Vagina (tissue), 2 donors: ENCODE measurements at places on chromosomes 3 and 15. TPM values are rescaled to one million over a fixed set of nuclear protein-coding genes. Genes with fewer than 3 reads are reported as not detected.

DNA sequence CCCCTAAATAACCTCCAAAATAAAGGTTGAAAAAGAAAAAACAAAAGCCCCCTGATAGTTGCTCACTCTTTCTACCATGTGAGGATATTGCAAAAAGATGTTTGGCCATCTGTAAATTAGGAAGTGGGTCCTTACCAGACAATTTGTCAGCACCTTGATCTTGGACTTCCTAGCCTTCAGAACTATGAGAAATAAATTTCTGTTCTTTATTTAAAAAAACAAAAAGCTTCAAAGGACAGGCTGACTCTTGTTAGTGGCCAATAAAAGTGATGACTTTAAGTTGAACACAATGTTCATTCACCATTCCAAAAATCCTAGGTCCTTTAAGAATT, 103.5 kb downstream of the CBLB start:
- no peaks in the 10 kb centered on the region for H3K27me3 ChIP-seq
- DNase-seq: no peak
- no peak overlapping the region for H3K4me3 ChIP-seq
- H3K36me3 ChIP-seq: no peaks in the 10 kb centered on the region

GRCh38 chr3:32321095-32321790, 70.4 kb upstream of the CMTM7 start:
- H3K4me3 ChIP-seq: no peak overlapping the region
- H3K4me1 ChIP-seq: no peaks in the 10 kb centered on the region
- no peak for DNase-seq
- H3K27me3 ChIP-seq: no peaks in the 10 kb centered on the region
- H3K36me3 ChIP-seq: no peaks in the 10 kb centered on the region

GRCh38 chr15:57321485-57321884, 54.8 kb upstream of the CGNL1 start:
- no peak overlapping the region for H3K4me3 ChIP-seq
- no peaks in the 10 kb centered on the region for H3K27me3 ChIP-seq
- H3K4me1 ChIP-seq: peaks cover 8% of the 10 kb centered on the region
- H3K36me3 ChIP-seq: no peaks in the 10 kb centered on the region
- no peak for DNase-seq

DNA sequence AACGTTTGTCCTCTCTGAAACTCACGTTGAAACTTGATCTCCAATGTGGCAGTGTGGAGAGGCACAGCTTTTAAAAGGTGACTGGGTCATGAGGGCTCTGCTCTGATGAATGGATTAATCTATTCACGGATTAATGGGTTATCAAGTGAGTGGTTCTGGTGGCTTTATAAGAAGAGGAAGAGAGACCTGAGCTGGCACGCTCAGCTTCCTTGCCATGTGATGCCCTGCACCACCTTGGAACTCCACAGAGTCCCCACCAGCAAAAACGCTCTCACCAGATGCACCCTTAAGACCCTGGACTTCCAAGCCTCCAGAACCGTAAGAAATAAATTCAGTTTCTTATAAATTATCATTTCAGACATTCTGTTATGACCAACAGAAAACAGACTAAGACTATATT, 2.6 kb downstream of the PPP1R2 start:
- H3K27me3 ChIP-seq: no peaks in the 10 kb centered on the region
- no peak overlapping the region for H3K4me3 ChIP-seq
- peaks cover 56% of the 10 kb centered on the region for H3K4me1 ChIP-seq

GRCh38 chr3:197809356-197810020, 18.4 kb downstream of the LRCH3 start:
- no peaks in the 10 kb centered on the region for H3K36me3 ChIP-seq
- peaks cover 40% of the 10 kb centered on the region for H3K4me1 ChIP-seq
- no peak overlapping the region for H3K4me3 ChIP-seq
- H3K27me3 ChIP-seq: no peaks in the 10 kb centered on the region
- H3K27ac ChIP-seq: peak overlapping the region; percentile 44

- peaks cover 46% of the 10 kb centered on the region for H3K4me1 ChIP-seq
- no peaks in the 10 kb centered on the region for H3K27me3 ChIP-seq
- no peak overlapping the region for H3K4me3 ChIP-seq
- H3K27ac ChIP-seq: peak overlapping the region; percentile 64
- DNase-seq: peak; percentile 94
Observed at GRCh38 chr3:69791106-69791505, 51.8 kb downstream of the MITF start.

Gene COL6A5
- total RNA-seq: not detected

- no peaks in the 10 kb centered on the region for H3K4me1 ChIP-seq
- no peak overlapping the region for H3K4me3 ChIP-seq
- H3K36me3 ChIP-seq: no peaks in the 10 kb centered on the region
- H3K27me3 ChIP-seq: no peaks in the 10 kb centered on the region
- no peak for DNase-seq
Observed at GRCh38 chr3:70885636-70886035, 573.2 kb upstream of the MDFIC2 start.

Gene ATRIP
- 13.8 TPM for total RNA-seq

DNA sequence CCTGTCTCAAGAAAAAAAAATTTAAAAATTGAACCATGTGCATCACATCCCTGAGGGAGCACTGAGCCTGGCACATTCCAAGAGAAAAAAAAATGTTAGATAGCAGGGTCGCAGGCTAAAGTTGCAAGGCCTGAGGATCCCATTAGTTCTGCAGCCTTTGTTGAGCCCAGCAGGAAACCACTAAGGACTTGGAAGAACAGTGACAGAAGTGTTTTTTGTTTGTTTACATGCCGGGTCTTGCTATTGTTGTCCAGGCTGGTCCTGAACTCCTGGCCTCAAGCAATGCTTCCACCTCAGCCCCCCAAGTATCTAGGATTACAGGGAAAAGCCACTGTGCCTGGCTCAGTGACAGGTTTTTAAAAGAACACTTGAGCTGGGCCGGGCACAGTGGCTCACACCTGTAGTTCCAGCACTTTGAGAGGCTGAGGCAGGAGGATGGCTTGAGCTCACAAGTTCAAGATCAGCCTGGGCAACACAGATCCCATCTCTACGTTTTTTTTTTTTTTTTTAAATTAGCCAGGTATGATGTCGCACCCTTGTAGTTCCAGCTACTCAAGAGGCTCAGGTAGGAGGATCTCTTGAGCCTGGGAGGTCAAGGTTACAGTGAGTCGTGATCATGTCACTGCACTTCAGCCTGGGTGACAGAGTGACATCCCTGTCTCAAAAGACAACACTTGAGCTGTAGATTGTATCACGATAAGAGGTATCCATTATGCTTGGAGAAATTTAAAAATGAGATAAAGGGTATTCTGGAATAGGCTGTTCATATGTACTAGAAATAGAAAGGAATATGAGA, 15.2 kb downstream of the CHAC1 start:
- no peak overlapping the region for H3K4me3 ChIP-seq
- DNase-seq: no peak
- no peaks in the 10 kb centered on the region for H3K27me3 ChIP-seq
- H3K36me3 ChIP-seq: no peaks in the 10 kb centered on the region
- peaks cover 25% of the 10 kb centered on the region for H3K4me1 ChIP-seq
- H3K27ac ChIP-seq: no peak overlapping the region

Gene SNX22
- total RNA-seq: not detected

Gene SYNM
- 62.6 TPM for total RNA-seq

Gene KNG1
- not detected for total RNA-seq

DNA sequence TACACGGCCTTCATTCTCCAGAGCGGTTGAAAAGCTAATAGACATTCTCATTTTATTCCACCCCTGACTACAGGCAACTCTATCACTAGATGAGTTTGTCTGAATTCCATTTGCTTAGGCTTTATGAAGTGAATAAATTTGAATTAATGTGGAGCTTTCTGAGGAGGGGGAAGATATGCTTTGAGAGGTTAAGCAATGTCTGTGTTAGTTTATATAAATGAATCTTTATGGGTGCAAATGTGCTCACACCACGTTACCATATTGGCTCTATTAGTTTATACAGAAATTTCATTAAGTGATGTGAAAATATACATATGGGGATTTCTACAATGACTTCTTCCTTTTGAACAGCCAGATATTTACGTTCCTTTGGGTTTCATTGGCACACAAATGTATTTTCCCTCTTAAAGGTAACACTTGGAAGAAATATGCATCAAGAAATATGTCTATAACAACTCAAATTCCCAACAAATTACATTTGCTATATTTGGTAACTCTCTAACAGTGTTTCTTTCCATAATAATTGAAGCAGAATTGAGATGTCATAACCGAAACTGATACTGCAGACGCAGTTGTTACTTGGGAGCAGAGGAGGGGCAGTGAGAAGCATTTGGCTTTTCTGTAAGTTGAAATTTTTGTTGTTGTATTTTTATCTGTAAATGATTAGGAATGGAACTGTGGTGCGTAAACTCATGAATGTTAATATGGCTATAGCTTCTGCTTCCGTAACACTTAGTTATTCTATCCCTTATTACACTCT, 359.4 kb downstream of the CACNA2D3 start:
- H3K36me3 ChIP-seq: no peaks in the 10 kb centered on the region
- no peak for DNase-seq
- H3K27ac ChIP-seq: no peak overlapping the region
- H3K4me1 ChIP-seq: no peaks in the 10 kb centered on the region

GRCh38 chr3:71102111-71102983, 481.2 kb downstream of the FOXP1 start:
- no peak overlapping the region for H3K4me3 ChIP-seq
- H3K4me1 ChIP-seq: peaks cover 60% of the 10 kb centered on the region
- H3K27ac ChIP-seq: peak overlapping the region; percentile 34
- H3K27me3 ChIP-seq: no peaks in the 10 kb centered on the region
- no peak for DNase-seq

DNA sequence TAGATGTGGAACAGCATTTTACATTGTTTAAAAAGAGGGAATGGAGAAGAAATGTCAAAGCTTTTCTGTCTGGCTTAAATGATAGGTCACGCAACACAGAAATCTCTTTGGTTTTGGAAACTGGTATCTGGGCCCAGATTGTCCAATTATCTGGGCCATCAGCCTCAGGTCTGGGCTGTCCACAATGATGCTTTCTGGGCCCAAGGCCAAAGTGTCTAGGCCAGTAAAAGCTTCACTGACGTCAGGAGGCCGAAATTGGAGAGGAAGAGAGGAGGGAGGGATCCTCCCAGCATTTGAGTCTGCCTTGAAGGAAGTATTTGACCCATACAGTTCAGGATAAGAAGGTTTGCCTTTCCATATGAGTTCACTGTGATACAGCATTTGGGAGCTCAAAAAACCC, 60.7 kb upstream of the ALDH1A3 start:
- H3K27me3 ChIP-seq: no peaks in the 10 kb centered on the region
- no peak for DNase-seq
- no peaks in the 10 kb centered on the region for H3K4me1 ChIP-seq
- no peak overlapping the region for H3K4me3 ChIP-seq

Gene KLHL6
- total RNA-seq: 1.7 TPM

Gene CPN2
- not detected for total RNA-seq

Gene PXYLP1
- total RNA-seq: 16.7 TPM

GRCh38 chr15:79826800-79827199, 70.0 kb downstream of the MTHFS start:
- no peak overlapping the region for H3K27ac ChIP-seq
- H3K4me3 ChIP-seq: no peak overlapping the region
- no peak for DNase-seq
- no peaks in the 10 kb centered on the region for H3K4me1 ChIP-seq
- no peaks in the 10 kb centered on the region for H3K36me3 ChIP-seq

DNA sequence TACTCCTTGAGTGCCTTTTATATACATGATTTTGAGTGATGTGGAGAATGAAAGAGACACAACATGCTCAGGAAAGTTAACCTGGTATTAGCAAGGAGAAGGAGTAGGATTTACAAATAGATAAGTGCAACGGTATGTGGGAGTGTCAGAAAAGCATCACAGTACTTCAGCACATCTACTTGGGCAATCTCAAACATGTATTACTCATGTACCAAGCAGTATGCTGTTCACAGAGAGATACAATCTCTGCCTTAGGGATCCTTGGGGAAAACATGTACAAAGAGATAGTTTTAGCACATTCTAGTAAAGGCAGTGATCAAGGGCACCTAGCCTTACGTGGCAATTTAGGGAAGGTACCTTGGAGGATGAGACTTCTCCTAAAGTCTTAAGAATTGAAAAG, 146.5 kb downstream of the FILIP1L start:
- H3K27me3 ChIP-seq: no peaks in the 10 kb centered on the region
- no peaks in the 10 kb centered on the region for H3K36me3 ChIP-seq
- DNase-seq: no peak
- H3K4me3 ChIP-seq: no peak overlapping the region
- H3K27ac ChIP-seq: no peak overlapping the region

Gene MKRN2OS
- not detected for total RNA-seq
